ENCODE measurements at places on chromosomes 6 and 20.

GRCh38 chr6:24330137-24330732 lies 27.6 kb downstream of the DCDC2 start:
- DNase-seq: no peak

DNA sequence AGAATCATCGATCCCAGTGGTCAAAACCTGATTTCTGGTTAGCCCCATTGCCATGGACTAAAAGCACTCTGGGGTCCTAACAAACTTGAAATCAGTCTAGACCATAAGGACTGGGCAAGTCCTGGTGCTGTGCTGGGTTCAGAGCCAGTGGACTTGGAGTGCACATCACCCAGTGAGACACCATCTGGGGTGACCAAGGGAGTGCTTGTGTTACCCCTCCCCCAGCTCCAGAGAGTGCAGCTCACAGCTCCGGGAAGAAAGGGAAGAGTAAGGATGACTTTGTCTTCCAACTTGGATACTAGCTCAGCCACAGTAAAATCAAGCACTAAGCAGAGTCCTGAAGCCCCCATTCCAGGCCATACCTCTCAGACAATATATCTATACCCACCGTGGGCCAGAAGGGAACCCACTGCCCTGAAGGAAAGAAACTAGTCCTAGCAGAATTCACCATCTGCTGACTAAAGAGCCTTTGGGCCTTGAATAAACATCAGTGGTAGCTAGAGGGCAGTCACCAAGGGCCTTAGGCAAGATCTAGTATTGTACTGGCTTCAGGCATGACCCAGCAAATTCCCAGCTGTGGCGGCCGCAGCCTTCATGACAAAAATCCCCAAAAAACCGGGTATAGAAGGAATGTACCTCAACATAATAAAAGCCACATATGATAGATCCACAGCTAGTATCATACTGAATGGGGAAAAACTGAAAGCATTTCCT lies 153.5 kb upstream of the OGFRL1 start:
- no peak for DNase-seq

DNA sequence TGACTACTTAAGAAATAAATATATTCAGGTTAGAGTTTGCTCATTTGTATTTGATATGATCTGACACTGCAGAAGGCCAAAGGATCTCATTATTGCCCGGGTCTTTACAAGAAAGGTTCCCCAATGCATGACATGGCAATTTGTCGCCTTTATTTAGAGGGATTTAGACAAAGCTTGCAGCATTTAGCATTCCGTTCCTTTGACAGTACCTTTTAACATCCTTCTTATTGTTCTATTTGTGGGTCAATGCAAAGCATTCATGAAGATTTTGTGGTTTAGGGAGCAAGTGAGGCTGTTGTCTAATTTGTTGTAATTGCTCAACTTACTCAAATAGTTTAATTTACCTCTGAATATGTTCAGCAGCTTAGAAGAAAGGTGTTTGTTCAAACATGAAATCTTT lies 230.8 kb upstream of the FLRT3 start:
- no peak for DNase-seq

DNA sequence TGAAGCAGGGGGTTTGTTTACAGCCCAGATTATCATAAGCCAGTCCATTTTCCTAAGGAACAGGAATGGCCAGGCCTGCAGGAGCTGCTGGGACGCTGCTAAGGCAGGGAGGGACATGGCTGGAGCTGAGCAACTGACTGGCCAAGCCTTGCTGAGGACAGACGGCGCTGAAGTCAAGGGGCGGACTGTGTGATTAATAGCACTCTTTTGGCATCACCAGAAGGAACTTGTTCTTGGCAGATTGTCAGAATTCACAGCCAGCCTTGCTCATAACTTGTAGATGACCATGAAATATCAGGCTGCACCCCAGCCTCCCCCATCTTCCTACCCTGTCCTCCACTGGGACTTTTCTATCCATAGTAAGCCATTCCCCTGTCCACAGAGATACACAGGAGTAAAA lies 218.8 kb upstream of the RNF24 start:
- no peak for DNase-seq

GRCh38 chr20:2822073-2822472 lies 5.9 kb downstream of the TMEM239 start:
- DNase-seq: no peak

DNA sequence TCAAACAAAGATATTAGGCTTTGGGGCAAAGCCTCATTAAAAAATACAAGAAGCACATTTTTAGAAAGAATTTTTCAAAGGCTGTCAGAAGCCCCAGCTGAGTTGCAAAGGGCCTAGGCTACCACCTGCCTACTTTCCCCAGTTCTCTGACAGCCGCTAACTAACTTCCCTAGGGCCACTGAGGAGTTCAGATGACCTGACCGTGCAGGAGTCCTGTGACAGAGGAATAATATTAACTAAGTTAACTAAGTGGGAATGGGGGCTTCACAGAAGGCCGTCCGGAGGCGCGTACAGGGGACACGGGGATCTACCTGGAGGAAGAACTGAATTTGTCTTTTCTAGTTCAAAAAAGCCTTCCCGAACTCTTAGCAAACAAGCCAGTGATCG lies 884 bp downstream of the MCHR2 start:
- no peak for DNase-seq

DNA sequence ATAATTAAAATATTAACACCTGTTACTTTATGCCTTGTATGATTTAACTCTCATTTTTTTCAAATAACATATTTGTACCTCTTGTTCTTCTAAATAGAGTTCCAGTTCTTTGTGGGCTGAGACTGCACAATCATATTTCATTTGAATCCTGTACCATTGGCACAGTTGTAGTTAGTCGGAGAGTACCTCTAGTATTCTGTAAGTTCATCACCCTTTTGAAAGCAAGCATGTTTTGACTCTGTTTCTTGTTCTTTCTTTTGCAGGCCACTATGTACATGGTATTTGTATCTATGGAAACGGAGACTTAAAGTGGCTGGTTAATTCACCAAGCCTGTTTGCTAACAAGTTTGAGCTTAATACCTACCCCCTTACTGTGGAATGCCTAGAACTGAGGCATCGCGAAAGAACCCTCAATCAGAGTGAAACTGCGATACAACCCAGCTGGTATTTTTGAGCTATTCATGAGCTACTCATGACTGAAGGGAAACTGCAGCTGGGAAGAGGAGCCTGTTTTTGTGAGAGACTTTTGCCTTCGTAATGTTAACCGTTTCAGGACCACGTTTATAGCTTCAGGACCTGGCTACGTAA lies 68.2 kb downstream of the C6orf52 start:
- no peak for DNase-seq

- DNase-seq: no peak
These were observed 36.3 kb upstream of the MRGBP start for GRCh38 chr20:62759981-62760431.

- no peak for DNase-seq
These were observed 18.7 kb downstream of the HLA-DMB start for GRCh38 chr6:32922083-32922482.

GRCh38 chr6:134896910-134897309 lies 53.0 kb downstream of the ALDH8A1 start:
- DNase-seq: no peak

- DNase-seq: peak; percentile 74
These were observed 165.6 kb downstream of the KCNQ5 start for GRCh38 chr6:72787391-72788031.

DNA sequence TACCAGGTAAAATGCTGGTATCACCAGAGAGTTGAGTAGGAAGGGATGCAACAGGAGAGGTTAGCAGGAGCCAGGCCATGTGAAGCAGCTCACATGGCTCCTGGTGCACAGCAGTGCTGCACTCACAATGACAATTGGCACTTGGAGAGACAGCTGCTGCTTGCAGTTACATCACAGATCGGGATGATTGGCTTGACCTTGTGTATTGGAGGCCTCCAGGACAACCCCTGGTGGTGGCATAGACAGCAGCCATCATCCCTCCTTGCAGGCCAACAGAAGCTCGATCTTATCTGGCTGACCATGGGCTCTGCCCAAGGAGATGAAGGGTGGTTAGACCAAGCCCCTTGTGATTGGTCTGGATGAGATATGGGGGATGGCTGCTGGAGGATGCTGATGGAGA lies 73.0 kb downstream of the EYA2 start:
- no peak for DNase-seq

GRCh38 chr20:40244286-40244685 lies 444.8 kb downstream of the MAFB start:
- no peak for DNase-seq

DNA sequence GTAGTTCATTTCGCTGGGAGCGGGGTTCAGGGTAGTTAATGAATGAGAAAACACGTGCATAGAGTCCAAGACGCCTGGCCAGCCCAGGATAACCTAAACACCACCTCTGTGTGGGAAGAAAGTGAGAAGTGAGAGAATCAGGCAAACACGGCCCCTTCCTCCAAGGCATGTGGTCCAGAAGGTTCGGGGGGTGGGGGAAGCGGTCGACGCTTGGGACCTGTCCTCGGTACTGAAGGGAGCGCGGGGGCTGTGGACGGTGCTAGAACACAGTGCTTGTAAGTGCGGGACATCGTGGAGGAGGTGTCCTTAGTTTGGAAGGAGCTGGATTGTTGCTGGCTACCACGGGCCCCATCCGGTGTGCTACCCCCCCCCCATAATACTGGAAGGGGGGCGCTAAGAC lies 1.7 kb upstream of the VSTM2L start:
- no peak for DNase-seq

DNA sequence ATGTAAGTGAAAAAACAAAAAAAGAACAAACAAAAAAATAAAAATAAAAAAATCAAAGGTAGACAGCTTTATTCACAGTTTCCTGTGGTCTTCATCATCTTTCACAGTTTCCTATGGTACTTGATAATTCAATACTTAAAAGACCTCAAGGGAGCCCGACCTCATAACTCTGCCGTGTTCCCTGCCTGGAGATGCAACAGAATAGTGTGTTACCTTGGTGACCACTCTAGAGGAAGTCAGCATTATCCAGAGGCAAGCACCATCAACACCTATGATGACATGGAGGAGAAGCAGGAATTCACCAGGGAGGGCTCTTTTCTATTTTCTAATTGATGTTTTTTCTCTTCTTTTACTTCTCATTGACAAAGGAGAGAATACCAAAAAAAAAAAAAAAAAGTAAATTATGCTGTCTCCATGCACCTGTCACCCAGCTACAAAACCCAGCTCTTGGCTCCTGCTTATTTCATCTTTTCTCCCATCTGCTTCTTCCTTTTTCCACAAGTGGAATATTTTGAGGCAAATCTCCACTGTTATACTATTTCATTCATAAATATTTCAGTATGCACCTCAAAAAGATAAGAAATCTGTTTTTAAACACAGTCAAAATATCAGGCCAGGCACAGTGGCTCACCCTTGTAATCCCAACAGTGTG lies 95.8 kb upstream of the STXBP5 start:
- no peak for DNase-seq

DNA sequence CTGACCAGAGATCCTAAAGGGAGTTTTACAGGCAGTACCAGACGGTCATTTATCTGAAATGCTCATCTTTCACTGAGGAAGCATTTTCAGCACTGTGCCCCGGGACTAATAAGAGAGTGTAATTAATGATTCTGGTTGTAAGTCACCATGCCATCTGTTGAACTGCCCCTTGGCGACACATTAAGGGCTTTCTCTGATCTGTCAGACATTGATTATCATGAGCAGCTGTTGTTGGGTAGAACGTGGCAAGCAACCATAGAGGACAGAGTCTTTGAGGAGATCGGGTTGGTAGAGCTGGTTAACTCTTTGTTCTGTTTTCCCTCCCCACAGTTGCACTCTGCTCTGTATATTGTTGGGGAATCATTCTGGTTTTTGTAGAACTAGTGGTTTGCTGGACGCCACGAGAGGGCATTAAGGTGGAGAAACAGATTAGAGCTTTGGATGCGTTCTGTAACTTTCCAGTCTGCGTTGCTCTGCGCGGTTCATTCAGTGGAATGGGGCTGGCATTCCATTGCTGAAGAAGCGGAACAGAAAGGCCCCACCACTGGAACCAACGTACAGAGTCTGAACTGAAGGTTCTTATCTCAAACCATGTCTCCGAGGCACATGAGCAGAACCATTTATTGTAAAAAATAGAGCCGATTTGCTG lies 34.3 kb downstream of the RPRD1B start:
- DNase-seq: no peak

DNA sequence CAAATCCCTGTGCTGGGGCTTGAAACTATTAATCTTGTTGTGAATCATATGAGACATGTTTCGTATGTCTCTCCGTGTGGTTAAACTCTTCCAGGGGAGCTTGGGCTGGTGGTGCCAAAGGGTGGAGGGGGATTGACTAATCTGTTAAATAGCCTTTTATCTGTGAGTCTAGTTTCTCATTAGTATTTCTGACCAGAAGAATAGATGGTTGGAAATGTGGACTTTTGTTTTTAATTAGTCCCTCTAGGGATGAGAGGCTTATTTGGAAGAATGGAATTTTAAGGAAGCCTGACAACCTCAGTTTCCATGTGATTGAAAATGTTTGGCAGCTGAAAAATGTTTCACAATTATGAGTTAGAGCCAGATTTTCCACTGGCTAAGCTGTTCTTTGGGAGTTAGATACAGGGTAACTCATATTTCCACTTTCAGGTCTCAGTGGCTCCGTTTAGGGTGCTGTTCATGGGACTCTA lies 117.3 kb downstream of the BCKDHB start:
- no peak for DNase-seq

DNA sequence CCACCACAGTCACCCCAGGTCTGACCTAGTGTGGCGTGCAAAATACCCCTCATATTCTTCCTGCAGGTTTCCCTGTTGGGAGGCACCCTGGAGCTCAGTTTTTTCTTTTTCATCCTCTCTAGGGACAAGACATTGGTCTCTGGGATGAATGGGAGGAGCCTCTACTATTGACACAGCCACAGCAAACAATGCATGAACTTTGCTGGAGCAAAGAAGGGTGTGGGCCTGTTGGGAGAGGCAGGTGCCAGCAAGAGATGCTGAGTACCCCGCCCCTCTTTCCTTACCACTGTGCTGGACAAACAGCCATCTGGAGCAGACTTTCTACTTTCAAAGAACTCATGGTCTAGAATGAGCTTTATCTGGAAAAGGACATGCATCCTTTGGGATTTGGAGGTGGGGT lies 10.1 kb downstream of the TGM3 start:
- DNase-seq: no peak

DNA sequence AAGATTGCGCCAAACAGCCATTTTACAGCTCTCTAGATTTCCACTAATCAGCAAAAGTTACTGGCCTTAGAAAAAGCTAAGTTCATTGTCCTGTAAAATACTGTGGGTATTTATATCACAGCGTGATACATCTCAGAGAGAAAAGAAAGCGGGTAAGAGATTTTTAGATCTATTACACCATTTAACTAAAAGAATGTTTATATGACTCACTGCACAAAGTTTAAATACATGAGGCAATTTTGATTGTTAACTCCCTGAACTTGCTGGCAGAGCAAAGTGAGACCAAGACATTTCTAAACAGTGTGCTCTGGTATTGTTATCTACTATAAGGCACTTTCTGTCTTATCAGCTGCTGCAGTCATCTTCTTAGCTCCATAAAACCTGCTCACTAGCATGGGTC lies 314.3 kb downstream of the EPHA7 start:
- peak; percentile 7 for DNase-seq

All from foreskin melanocyte (primary cell).